Activated naive CD4-positive, alpha-beta T cell treated with anti-CD3 and anti-CD28 coated beads, Interleukin-2, amount 50 U/mL, for 72 hours (primary cell): ENCODE measurements at places on chromosomes 1 and 21.

DNA sequence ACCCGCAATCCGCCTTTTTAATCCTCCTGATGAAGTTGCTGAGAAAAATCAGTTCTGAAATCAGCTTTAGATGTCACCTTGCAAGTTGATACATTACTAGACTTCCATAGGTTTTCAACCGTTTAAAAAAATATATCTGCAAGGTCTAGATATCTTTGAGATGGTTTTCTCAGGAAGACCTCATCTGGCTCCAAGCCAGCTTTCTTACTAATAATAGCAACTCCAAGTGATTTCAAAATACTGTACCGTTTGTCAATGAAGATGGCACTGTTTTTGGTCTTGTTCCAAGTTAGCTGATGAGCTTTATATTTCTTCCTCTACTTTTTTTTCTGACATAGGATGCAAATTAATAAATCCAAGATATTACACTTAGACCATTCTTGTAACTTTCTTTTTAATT lies 40.3 kb downstream of the LRRC8C start:
- DNase-seq, result no peak

DNA sequence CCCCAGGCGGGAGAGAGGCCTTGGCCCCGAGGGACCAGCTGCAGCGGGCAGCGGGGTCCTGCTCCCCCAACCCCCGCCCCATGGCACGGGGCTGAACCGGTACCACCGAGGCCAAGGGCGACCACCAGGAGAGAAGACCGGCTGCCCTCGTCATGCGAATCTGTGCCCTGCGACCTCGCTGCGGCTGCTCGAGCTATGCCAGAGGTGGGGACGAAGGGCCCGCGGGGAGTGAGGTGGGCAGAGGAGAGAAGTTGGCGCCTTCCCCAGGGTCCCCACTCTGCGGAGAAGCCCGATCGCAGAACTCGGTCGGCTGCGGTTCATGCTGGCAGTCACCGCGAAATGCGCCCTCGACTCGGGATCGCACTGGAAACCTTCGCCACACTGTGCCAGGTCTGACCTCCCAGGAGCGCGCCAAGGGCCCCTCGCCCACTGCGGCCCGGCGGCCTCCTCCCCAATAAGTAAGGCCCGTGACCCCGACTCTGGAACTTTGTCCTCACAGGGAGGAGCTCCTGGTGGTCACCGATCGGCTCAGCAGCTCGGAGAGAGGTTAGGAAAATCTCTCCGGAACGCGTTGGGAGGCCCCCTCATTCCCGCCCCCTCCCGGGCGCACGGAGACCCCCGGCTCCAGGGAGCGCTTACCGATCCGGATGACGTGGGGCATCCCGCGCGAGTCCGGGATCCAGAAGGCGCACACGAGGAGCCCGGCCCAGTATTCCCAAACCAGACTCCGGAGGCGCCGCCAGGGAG lies 787 bp downstream of the GRIK3 start:
- no peak for DNase-seq

GRCh38 chr1:18643154-18644012 lies 12.7 kb downstream of the PAX7 start:
- no peak for DNase-seq

GRCh38 chr1:205626216-205626615 lies 5.6 kb downstream of the ELK4 start:
- DNase-seq, result no peak

GRCh38 chr1:114492978-114493377 lies 18.0 kb downstream of the TRIM33 start:
- no peak for DNase-seq

DNA sequence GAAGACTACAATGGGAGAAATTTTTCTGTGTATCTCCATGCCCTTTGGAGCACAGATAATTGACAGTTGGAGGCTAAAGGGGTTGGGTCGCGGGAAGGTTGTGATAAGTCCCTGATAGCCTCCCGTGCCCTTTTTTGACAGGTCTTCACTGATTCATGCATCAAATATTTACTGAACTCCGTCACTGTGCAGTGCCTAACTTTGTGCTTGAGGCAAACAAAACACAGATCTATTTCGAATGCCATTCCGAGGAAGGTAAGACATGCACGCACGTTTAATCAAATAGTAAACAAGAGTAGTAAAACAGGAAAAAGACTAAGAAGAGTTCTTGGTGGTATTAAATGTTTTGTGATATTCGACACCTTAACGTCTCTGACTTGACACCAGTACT lies 494 bp upstream of the PIP5K1A start:
- no peak for DNase-seq
